ENCODE measurements at places on chromosomes 12 and 14.
A peak's percentile ranks its signal among the peaks of the same experiment; 100 is the strongest.

DNA sequence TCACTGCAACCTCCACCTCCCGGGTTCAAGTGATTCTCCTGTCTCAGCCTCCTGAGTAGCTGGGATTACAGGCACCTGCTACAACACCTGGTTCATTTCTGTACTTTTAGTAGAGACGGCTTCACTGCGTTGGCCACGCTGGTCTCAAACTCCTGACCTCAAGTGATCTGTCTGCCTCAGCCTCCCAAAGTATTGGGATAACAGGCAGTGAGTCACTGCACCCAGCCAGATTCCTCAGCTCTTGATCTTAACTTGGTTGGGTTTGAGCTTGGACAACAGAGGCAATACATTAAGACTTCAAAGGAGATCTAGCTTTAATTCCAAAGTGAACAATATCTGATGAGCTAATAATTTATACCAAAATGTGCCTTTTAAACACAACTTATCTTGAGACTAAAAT, 5.6 kb downstream of the DAZAP2 start:
- DNase-seq = no peak

GRCh38 chr14:76131071-76131965, 20.4 kb upstream of the GPATCH2L start:
- DNase-seq = no peak

GRCh38 chr12:95547522-95548055, 3.7 kb downstream of the USP44 start:
- DNase-seq = no peak

GRCh38 chr14:78637489-78637888, 467.3 kb downstream of the NRXN3 start:
- no peak for DNase-seq

DNA sequence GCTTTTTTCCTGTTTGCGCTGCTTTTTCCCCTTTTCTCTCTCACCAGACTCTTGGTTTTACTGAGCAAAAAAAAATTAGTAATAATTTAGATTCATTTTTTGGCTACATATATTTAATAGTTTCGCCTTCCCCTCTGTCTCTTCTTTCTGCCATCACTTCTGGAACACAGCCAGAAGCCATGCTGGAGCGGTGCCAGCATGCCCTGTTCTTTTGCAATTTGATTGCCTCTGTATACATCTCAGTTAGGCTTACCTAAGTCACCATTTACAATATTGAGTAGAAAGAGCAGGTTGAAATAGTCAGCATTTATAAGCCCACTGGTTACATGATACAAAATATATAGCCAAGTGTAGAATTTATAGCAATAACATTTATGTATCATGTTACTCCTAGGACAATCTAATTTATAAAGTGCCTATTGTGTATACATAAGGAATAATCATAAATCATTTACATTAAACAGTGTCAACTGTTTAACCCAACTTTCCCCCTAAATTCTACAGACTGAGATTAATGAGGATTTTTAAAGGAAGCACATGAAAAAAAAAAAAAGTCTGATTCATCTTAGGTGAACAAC, 413.8 kb upstream of the SOX5 start:
- no peak for DNase-seq

DNA sequence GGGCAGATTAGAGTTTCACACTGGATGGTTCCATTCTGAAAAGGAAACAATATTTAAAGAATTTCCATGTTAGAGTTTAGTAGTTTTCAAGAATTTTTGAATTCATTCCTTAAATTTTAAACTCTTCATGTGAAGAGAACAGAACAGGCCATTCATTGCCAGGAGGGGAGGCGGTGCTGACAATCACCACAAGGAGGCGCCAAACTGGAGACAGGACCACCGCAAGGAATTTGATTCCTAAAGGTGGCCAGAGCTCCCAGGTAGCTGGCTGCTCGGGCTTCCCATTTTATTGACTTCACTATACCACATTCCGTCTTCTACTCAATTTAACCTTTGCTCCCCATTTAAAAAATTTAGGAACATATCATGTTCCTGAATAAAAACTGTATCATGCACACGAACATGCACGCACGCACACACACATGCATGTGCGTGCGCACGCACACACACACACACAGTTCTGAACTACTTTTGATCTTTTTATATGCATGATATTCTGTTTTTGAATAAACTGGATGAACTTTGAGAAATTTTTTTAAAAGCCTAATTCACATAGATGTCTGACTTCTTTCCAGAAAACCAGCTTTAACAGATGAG, 101.2 kb downstream of the NELL2 start:
- DNase-seq = no peak

DNA sequence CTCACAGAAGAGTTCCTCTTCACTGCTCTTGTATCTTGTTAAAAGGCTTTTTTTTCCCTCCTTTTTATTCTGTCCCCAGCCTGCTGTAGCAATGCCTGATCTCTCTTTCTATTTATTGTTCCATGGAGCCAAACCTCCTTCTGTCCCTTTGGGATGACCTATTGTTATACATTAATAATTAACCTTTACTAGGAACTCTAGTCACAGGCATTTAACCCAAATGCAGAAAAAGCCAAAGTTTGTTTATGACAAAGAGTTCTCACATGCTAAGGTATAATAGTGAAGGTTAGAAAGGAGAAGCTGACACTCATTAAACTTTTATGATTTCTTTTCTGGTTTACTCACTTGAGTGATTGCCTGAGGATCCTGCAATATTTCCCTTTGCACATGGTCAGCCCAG, 535.8 kb downstream of the NRXN3 start:
- no peak for DNase-seq

DNA sequence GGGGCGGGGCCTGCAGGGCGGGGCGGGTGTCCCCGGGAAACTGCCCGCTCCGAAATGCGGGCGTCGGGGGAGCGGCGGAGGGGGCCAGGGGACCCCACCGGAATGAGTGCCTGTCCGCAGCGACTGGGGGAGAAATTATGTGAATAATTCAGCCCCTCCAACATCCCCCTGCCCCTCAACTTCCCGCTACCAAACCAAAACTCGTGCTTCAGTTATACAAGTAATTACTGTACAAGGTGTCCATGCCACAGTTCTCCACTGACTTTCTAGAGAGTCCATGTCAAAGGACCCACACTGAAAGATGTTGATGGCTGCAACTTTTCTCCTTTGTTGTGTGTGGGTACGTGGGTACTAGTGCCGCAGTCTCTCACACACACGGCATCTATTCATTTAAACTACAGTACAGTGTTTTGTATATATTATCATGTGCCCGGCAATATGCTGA, 414 bp upstream of the CDK17 start:
- no peak for DNase-seq

DNA sequence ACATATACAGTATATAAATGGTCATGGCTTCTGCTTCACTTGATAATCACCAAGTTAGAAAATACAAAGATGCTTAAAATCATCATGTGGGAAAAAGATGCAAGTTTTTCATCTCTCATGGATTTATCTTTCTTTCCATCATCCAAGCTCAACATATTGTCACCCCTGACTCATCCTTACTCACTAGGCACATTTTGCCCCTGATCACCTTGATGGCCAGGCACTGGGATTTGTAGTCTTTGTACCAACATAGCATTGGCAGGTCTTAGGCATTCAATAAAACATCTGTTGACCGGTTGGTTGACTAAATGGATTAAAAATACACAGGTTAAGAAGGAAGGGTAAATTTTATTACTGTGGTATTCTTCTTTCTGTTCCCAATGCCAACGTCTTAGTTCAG, 28.1 kb downstream of the KLHDC2 start:
- no peak for DNase-seq

DNA sequence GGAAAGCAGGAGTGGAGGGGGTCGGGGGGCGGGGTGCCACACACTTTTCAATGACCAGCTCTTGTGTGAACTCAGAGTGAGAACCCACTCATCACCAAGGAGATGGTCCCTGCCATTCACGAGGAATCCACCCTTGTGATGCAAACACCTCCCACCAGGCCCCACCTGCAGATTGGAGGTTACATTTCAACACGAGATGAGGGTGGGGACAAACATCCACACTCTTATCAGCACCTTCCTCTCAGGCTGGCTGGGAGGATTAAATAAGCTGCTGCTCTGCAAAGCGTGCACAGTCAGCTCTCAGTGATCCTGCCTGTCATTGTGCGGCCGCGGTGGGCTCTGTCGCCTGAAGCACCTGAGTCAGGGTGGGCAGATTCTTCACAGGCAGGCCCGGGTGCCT, 39.7 kb downstream of the AACS start:
- DNase-seq = no peak

DNA sequence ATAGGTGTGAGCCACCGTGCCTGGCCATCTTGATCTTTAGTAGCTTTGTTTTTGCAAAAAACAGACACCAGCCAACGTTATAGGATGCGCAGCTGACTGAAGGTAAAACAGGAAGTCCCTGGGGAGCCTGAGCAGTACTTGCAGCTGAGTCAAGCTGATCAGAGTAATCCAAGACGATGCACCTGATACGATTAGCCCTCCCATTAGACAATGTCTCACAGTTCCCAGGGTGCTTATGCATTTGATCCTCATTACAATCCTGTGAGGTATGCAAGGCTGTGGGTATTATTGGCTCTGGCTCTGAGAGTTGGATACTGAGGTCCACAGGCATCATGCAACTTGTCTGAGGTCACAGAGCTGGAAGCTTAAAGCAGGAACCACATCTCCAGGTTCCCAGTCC, 8.1 kb downstream of the KRT18 start:
- no peak for DNase-seq

- no peak for DNase-seq
These were observed 35.5 kb downstream of the CRACR2A start for GRCh38 chr12:3717283-3717898.

DNA sequence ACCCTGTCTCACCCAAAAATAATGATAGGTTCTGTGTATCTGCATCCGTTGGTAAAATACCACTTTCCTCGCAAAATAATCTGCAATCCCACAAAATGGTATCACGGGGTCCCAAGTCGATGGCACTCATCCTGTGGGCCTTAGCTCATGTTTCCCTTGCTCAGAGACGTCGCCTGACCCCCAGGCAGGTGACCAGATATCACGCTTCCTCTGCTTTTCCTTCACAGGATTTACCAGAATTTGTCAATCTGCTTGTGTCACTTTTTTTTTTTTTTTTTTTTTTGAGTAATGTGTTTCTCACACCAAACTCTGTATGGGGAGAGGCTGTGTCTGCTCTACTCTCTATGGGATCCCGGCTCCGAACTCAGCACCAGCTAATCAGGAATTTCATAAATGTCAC, 162.7 kb downstream of the PRKCH start:
- DNase-seq = no peak

GRCh38 chr12:56257491-56258067, 605 bp downstream of the ANKRD52 start:
- no peak for DNase-seq

DNA sequence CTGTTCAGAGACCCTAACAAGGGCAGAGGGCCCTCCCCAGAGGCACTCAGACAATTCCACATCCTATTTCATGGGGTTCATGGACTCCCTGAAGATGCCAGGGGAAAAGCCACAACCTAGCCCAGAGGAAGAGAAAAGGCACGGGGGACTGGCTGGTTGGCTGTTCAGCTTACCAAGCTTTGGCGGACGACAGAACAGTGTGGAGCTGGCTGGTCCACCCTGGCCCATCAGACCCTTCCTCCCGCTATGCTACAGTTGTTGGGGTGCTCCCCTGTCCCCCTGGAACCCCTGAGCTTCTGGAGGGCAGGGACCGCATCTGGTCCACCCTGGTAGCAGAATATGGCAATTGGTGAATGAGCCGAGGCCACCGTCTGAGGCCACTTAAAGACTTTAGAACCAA, 6.3 kb downstream of the TESC start:
- DNase-seq = no peak

DNA sequence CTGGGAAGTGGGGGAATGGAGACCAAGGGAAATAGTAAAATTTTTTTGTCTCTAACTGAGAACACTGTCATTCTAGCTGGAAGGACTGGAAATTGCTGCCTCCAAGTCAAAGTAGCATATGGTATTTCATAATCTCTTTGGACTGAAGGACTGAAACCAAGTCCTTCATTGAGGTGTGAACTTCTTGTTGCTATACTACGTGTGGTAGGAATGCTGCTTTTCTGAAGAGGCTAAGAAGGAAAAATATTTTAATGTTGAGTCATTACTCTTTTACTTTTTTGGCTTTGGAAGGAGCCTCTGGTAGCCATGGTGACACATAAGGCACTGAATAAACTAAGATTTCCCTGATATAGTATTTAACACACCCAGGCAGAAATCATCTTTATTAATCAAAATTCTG, 465.4 kb downstream of the NPAS3 start:
- no peak for DNase-seq

- no peak for DNase-seq
These were observed 170.8 kb upstream of the RASSF8 start for GRCh38 chr12:25787701-25788100.

- DNase-seq = no peak
These were observed 170.5 kb downstream of the TSPAN9 start for GRCh38 chr12:3247629-3248161.

GRCh38 chr12:49644620-49644994, 21.2 kb downstream of the PRPF40B start:
- peak; percentile 26 for DNase-seq

- no peak for DNase-seq
These were observed 117.2 kb upstream of the DNM1L start for GRCh38 chr12:32561931-32562341.

GRCh38 chr14:92204792-92205191, 83.0 kb downstream of the CPSF2 start:
- DNase-seq = no peak

DNA sequence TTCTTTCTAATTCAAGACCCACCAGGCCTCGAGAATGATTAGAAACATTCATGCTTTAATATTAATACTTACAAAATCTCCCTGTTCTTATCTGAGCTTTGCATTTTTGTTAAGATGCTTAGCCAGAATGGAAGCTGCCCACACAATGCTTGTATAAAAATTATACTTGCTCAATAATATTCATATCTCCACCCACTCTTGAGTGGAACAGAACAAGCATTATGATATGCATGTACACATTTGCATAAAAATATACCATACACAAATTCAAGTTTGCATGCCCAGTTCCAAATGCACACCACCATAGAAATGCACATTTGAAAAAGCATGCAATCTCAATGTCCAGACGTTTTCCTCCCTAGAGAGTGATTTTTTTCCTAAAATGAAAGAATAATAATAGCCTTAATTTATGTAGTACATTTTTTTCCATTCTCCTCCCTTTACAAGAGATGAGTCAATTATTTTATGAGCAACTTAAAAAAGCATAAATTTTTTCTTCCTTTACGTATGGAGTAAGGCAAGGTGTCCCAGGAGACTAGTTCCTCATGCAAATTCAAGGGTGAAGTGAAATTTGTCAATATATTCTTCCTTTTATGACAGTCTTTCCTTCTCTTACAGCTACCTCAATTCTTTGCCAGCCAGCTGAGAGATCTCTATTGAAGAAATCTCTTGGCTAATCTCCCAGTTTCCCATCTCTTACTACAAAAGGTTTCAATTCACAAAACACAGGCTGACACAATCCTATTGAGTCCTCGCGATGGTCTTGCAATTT, 313.1 kb upstream of the GARIN6 start:
- DNase-seq = no peak

Measured in GF-D8 (cell line).